ENCODE measurements at places on chromosomes 1 and 21.

DNA sequence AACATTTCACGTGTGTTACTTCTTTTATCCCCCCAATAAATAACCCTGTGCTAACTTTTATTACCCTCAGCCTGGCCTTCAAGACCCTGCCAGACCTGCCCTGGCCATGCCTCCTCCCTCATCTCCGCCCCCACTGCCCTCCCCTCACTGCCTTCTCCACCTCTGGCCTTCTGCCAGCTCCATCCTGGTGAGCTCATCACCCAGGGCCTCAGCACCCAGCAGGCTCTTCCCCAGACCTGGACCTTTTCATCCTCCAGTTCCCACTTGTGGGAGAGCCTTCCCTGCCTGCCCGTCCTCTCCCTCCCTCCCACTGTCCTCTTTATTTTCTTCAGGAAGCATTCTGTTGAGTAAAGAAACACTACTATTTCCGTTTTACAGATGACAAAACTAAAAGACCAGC lies 72.0 kb downstream of the SLC66A1 start:
- no peak for DNase-seq

DNA sequence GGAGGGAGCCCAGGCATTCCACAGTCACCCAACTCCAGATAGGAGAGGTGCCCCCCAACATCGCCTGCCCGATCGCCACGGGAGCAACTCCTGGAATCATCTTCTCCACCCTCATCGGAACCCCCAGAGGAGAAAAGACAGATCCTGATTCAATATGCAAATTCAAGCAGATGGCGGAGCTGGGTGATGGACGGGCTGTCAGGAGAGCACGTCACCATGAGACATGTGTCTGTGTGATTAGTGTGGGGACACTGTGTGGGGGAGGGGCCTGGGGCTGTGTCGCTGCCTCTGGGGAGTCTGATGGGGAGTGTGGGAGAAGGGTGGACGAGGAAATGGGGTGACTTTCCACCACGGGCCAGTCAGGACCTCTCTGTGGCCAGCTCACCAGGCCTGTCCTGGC lies 90.2 kb upstream of the CSF3R start:
- no peak for DNase-seq

DNA sequence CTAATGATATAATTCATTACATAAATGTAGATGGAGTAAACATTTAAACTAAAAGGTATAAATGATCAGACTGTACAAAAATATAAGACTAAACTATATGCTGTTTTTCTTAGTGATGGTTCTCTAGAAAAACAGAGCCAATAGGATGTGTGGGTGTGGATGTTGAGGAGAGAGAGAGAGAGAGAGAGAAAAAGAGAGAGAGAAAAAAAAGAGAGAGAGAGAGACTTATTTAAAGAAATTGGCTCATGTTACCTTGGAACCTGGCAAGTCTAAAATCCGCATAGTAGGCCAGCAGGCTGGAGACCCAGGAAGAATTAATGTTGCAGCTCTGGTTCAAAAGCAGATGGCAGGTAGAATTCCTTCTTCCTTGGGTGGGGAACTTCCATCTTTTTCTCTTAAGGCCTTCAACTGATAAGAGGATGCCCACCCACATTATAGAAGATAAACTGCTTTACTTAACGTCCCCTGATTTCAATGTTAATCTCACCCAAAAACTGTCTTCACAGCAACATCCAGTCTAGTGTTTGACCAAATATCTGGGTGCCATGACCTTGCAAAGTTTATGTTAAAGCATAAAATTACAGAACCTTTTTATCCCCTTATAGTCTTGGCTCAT lies 74.3 kb upstream of the KCNJ15 start:
- DNase-seq: no peak

DNA sequence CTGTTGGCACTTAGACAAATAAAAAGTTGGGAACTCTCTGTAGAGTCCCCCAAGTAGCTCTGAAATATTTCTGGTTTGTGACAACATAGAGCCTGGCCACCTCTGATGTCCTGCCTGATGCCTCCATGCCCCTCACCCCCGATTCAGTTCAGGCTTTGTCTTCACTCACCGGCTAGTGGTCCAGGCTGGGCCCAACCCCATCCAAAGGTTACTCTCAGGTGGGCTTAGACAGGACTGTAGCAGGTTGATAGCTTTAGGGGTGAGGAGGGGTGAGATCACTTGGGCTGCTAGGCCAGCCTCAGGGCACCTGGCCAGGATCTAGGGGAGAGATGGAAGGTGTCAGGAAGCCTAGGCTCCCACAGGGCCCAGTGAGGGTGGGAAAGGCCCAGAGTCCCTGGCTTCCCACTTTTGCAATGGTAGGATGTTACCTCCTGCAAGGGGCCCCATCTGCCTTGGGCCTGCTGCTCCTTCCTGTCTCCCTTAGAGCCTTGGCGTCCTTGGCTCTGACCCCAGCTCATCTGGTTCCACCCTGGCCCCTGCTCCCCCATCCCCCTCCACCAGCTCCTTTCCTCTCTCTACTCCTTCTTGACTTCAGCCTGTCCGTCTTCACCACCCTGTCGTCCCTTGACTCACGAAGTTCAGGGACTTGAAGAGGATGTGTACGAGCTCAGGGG lies 6.7 kb downstream of the EPS8L3 start:
- no peak for DNase-seq

GRCh38 chr1:33049371-33049770 lies 12.7 kb upstream of the AK2 start:
- DNase-seq: no peak

GRCh38 chr1:155553349-155553748 lies 9.3 kb downstream of the ASH1L start:
- DNase-seq: no peak

GRCh38 chr1:227734546-227734855 lies 601 bp downstream of the JMJD4 start:
- DNase-seq: no peak

DNA sequence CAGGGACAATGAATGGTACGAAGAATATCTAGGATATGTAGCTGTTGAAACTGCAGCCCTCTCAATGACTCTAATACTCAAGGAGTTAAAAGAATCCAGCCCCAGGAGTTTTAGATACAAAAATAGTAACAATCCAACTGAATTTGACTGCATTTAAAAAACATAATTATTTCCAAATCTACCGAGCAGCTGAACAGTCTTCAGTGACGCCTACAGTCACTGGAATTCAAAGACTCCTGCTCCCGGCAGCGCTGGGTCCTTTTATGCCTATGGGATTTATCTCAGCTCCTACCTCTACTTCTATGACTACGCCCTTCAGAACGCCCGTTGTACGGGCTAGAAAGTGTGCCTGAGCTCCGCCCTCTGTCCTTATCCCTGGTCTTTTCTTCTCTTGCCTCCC lies 55.7 kb downstream of the WARS2 start:
- no peak for DNase-seq

GRCh38 chr1:157490467-157491165 lies 61.7 kb downstream of the FCRL5 start:
- DNase-seq: peak; percentile 81

DNA sequence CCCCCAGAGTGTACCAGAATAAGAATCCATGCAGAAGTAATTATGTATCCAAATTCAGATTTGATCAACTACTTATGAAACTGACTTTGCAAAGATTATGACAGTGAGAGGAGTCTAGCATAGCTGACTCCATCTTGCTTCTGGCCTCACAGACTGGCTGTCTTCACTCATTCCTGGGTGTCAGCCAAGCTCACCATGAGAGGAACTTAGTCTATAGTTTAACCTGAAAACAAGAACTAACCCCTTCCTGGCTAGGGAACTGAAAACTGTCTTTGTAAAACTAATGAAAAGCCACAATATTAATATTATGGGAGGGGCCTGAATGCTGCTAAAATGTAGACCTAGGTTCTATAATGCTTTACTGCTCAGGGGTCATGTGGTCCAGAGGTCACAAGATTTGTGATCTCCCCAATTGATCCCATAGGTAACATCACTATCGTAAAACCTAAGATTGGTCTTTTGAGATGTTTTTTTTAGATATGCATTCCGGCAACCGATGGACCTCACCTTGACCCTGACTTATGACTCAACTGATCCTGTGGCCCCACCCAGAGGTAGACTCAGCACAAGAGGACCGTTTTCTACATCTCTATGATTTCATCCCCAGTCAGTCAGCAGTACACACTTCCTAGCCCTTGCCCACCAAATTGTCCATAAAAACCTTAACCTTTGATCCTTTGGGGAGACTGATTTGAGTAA lies 55.2 kb downstream of the ATP1B1 start:
- DNase-seq: no peak
